ENCODE measurements at places on chromosomes 7 and 10. TPM values are rescaled to one million over a fixed set of nuclear protein-coding genes. Genes with fewer than 3 reads are reported as not detected.

GRCh38 chr7:89064831-89065230 is 269.3 kb upstream of the TEX47 start:
- no peak for DNase-seq

Gene AASS
- total RNA-seq: 19.3 TPM

- DNase-seq: no peak
These were observed 14.8 kb upstream of the UPP1 start for GRCh38 chr7:48074204-48074654.

DNA sequence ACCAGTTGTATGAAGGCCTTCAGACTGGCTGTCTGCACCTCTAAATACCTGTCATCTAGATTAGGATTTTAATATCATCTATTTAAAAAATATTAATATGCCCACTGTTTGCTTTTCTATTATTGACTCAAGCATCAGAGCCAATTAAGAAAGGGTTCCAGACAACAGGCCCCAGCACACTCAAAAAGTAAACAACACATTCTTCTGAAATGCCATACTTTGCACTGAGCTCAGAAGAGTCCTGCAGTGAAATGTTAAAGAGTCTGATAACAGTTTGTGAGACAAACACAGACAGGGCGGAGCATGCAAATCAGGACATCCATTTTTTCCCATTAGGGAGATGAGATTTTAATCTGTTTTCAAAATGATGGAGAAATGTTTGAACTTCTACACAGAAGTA is 45.9 kb upstream of the KLF6 start:
- DNase-seq: no peak

Gene SP8
- total RNA-seq: 3.3 TPM

DNA sequence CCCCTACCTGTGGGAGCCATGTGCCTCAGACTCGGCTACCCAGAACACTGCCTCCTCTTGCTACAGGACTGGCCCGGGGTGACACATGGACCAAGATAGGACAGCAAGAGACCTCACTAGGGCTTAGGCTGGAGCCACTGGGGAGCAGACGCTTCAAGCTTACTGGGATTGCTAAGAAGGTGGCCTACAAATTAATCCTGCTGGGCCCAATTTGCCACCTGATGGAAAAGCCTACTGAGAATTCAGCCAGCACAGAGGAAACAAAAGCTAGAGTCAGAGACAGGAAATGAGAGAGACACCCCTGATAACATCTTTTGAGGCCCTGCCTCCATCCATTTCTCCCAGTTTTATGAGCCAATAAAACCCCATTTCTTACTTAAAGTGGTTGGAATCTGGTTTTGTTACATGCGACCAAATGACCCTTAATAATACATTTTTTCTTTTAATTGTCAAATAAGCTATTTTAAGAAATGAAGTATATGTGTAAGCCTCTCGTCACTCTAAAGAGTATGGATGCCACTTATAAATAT is 282.1 kb downstream of the CXCL12 start:
- DNase-seq: no peak

Measured in occipital lobe (tissue), 3 donors.